Activated naive CD4-positive, alpha-beta T cell treated with anti-CD3 and anti-CD28 coated beads, Interleukin-2, amount 10 ng/mL, durations not matched to agents 7 days and 5 days (primary cell): ENCODE measurements at places on chromosomes 3 and 15.

GRCh38 chr3:152196782-152197181 lies 71.9 kb upstream of the MBNL1 start:
- no peaks in the 10 kb centered on the region for H3K27me3 ChIP-seq
- H3K4me3 ChIP-seq = peak overlapping the region; percentile 80
- no peak for DNase-seq
- H3K4me1 ChIP-seq = peaks cover 86% of the 10 kb centered on the region
- no peaks in the 10 kb centered on the region for H3K36me3 ChIP-seq
- peak overlapping the region; percentile 97 for H3K27ac ChIP-seq

GRCh38 chr3:15479400-15480224 lies 41.9 kb downstream of the COLQ start:
- no peaks in the 10 kb centered on the region for H3K4me1 ChIP-seq
- H3K27ac ChIP-seq = no peak overlapping the region
- H3K27me3 ChIP-seq = peaks cover 55% of the 10 kb centered on the region

DNA sequence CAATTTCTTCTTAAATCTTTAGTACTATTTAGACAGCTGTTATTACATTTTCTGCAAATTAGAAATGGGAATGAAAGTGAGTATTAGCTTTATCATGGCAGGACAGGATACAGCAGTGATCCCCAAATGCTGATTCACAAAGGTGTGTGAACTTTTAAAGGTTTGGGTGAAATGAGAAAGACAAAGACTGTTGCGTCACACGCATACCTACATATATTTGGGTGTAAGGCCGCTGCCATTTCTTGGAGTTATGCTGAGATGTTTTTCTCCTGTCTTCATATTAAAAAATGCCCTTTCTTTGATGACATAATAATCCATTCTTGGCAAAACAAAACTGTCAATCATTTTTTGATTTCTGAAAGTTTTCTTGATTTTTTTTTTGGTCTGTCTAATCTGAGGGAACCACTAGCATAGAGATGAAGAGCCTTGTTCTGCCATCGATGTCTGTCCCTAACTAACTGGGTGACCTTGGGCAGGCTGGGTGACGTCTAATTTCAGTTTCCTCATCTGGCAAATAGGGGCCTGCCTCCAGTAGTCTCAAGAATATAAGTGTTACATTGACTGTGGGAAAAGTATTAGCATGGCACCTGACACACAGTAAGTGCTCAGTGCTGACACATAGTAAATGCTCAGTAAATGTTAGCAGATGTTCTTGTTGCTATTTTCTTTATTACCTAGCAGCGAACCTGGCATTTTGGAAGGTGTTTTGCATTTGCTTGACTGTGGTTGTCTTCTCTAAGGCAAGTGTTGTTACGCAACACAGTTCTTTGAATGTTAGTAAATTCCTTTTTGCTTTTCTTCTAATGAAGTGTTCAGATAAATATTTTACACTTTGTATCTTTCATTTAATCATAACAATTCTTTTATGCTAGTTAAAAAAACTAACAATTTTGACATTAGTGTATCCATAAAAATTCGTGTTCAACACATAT lies 5.0 kb downstream of the MITF start:
- no peaks in the 10 kb centered on the region for H3K4me1 ChIP-seq
- H3K27me3 ChIP-seq = peaks cover 28% of the 10 kb centered on the region
- no peaks in the 10 kb centered on the region for H3K36me3 ChIP-seq

- DNase-seq = no peak
- peak overlapping the region; percentile 82 for H3K4me3 ChIP-seq
- peak overlapping the region; percentile 79 for H3K27ac ChIP-seq
- no peaks in the 10 kb centered on the region for H3K27me3 ChIP-seq
- peaks cover 71% of the 10 kb centered on the region for H3K36me3 ChIP-seq
Observed at GRCh38 chr3:39146083-39146501, 7.3 kb downstream of the CSRNP1 start.

DNA sequence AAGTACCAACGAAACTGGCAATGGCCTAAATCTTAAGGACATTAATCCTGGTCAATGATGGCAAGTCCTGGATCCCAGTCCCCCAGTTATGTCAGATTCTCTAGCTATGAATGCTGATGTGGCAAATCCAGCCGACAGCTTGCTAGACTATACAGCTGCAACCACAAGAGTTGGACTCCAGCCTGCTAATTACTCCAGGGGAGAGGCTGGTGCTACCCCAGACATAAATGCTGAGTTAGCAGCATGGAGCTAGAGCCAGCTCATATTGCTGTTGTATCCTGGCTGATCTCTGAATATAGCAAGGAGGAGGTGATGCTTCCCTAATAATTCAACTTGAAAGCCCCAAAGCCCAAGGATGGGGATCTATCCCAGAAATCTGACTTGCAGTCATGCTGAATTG lies 207.1 kb downstream of the LRRN1 start:
- H3K4me1 ChIP-seq = no peaks in the 10 kb centered on the region
- no peaks in the 10 kb centered on the region for H3K36me3 ChIP-seq
- H3K27me3 ChIP-seq = no peaks in the 10 kb centered on the region
- no peak for DNase-seq
- no peak overlapping the region for H3K4me3 ChIP-seq

DNA sequence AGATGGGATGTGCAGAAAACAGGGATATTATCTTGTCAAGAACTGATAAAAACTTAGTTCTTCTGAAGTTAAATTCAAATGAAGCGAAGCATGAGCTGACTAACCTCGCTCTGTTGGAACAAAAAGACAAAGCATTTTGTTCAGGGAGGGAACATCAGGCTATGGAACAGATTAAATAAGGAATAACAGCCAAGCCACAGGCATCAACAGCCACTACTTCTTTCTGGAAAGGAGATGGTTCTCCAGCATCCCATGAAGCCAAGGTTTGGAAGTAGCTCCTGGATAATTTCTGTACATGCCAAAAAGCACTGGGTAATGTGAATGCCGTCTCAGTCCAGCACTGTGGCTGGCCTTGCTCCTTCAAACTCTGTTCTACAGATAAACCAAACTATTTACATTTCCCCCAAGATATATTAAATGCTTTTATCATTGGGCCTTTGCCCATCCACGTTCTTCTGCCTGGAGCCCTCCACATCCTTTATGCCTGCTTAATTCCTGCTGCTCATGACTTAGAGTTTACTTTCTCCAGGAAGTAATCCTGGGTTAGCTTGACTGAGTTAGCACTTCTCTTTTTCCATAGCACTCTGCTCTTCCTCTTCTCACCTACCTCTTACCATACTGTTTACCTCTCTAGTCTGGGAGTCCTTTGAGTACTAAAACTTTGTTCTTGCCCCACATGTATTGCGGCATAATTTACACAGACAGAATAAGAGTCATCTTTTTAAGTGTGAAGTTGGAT lies 232.0 kb downstream of the CLSTN2 start:
- no peak overlapping the region for H3K27ac ChIP-seq
- H3K4me3 ChIP-seq = no peak overlapping the region
- no peaks in the 10 kb centered on the region for H3K4me1 ChIP-seq
- no peaks in the 10 kb centered on the region for H3K27me3 ChIP-seq
- H3K36me3 ChIP-seq = no peaks in the 10 kb centered on the region
